ENCODE measurements at places on chromosomes 7 and 10. TPM values are rescaled to one million over a fixed set of nuclear protein-coding genes. Genes with fewer than 3 reads are reported as not detected.

The PKD2L1 gene
- not detected for total RNA-seq

The SPOCK2 gene
- 0.05 TPM for total RNA-seq

The MBL2 gene
- not detected for total RNA-seq

The AKR1D1 gene
- total RNA-seq, result not detected

The HMX3 gene
- total RNA-seq, result not detected

The CALCR gene
- not detected for total RNA-seq

The MYO1G gene
- total RNA-seq, result not detected

The NFKB2 gene
- total RNA-seq, result 20.7 TPM

The HOXA4 gene
- total RNA-seq, result 4.9 TPM

The JAKMIP3 gene
- not detected for total RNA-seq

The AGK gene
- total RNA-seq, result 44.7 TPM

The ENO4 gene
- not detected for total RNA-seq

The ZC3HAV1L gene
- 0.96 TPM for total RNA-seq

The RBM28 gene
- total RNA-seq, result 18.5 TPM

The FKBP9 gene
- 170 TPM for total RNA-seq

The SLC18A3 gene
- not detected for total RNA-seq

The MRC1 gene
- not detected for total RNA-seq

The SPDYE8 gene
- not detected for total RNA-seq

The TSPAN12 gene
- total RNA-seq, result 0.05 TPM

The CRHR2 gene
- total RNA-seq, result not detected

The CCL26 gene
- total RNA-seq, result 33.9 TPM

The KIAA1217 gene
- total RNA-seq, result 2.7 TPM

The CYP2C19 gene
- total RNA-seq, result not detected

The TEX47 gene
- total RNA-seq, result not detected

The CCDC172 gene
- total RNA-seq, result not detected

The TAS2R4 gene
- total RNA-seq, result 0.20 TPM

The PIP gene
- total RNA-seq, result not detected

The PRSS1 gene
- not detected for total RNA-seq

The CHPF2 gene
- 90.1 TPM for total RNA-seq

The RNF133 gene
- total RNA-seq, result not detected

The RBM20 gene
- 0.02 TPM for total RNA-seq

The MPP7 gene
- 0.94 TPM for total RNA-seq

The DGKI gene
- 0.12 TPM for total RNA-seq

The AASS gene
- total RNA-seq, result 2.4 TPM

The PSTK gene
- total RNA-seq, result 14.1 TPM

The PLXDC2 gene
- total RNA-seq, result 2.8 TPM

The GRM3 gene
- total RNA-seq, result not detected

The VWDE gene
- total RNA-seq, result 4.4 TPM

The ANXA11 gene
- total RNA-seq, result 62.7 TPM

The ZNF22 gene
- 25.5 TPM for total RNA-seq

The TMEM196 gene
- not detected for total RNA-seq

The H2BK1 gene
- total RNA-seq, result not detected

The OGDHL gene
- 3.0 TPM for total RNA-seq

The PNLIPRP2 gene
- not detected for total RNA-seq

The ACSL5 gene
- total RNA-seq, result 17.6 TPM

The STEAP1 gene
- 30.8 TPM for total RNA-seq

The BICC1 gene
- 39.1 TPM for total RNA-seq

The GPER1 gene
- total RNA-seq, result 0.25 TPM

The GPR37 gene
- 6.2 TPM for total RNA-seq

The CALML3 gene
- not detected for total RNA-seq

The RINT1 gene
- 14.2 TPM for total RNA-seq
